ENCODE measurements at places on chromosomes 1 and 21.
A peak's percentile ranks its signal among the peaks of the same experiment; 100 is the strongest.

DNA sequence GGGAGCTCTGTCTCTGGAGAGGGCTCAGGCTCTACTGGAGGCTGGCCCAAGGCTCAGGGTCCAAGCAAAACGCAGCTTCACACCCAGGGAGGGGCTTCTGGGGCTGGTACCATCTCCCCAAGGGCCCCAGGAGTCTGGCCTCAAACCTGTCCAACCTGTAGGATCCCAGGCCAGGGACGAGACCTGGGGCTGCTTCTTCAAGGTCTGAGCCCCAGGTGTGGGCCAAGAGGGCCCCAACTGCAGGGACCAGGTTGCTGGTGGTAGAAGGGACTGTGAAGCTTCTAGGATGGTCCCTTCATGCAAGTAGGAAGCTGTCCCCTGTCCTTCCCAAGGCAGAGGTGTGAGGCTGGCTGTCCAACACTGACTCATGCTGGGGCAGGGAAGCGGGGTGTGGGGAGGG is 7.8 kb upstream of the MMEL1 start:
- DNase-seq, result no peak

GRCh38 chr1:36285443-36286101 is 20.6 kb upstream of the SH3D21 start:
- DNase-seq, result peak; percentile 29

- DNase-seq, result no peak
Observed at GRCh38 chr21:26769613-26770188, 75.5 kb downstream of the ADAMTS1 start.

DNA sequence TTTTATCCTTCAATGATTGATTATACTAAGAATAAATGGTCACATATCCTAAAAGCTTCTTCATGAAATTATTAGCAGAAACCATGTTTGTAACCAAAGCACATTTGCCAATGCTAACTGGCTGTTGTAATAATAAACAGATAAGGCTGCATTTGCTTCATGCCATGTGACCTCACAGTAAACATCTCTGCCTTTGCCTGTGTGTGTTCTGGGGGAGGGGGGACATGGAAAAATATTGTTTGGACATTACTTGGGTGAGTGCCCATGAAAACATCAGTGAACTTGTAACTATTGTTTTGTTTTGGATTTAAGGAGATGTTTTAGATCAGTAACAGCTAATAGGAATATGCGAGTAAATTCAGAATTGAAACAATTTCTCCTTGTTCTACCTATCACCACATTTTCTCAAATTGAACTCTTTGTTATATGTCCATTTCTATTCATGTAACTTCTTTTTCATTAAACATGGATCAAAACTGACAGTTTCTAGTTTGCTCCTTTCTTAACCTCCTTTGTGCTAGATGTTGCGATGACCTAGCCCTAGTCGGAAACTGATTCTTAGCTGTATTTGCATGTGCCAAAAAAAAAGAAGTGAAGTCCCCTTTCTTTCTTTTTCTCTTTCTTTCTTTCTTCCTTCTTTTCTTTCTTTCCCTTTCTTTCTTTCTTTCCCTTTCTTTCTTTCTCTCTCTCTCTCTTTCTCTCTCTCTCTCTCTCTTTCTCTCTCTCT is 45.1 kb downstream of the MAP3K7CL start:
- DNase-seq, result no peak

GRCh38 chr1:2226525-2227345 is 1.4 kb upstream of the SKI start:
- no peak for DNase-seq

- DNase-seq, result peak; percentile 91
Observed at GRCh38 chr1:50332941-50333594, 90.2 kb downstream of the DMRTA2 start.

- no peak for DNase-seq
Observed at GRCh38 chr1:237702161-237702560, 188.6 kb downstream of the ZP4 start.

DNA sequence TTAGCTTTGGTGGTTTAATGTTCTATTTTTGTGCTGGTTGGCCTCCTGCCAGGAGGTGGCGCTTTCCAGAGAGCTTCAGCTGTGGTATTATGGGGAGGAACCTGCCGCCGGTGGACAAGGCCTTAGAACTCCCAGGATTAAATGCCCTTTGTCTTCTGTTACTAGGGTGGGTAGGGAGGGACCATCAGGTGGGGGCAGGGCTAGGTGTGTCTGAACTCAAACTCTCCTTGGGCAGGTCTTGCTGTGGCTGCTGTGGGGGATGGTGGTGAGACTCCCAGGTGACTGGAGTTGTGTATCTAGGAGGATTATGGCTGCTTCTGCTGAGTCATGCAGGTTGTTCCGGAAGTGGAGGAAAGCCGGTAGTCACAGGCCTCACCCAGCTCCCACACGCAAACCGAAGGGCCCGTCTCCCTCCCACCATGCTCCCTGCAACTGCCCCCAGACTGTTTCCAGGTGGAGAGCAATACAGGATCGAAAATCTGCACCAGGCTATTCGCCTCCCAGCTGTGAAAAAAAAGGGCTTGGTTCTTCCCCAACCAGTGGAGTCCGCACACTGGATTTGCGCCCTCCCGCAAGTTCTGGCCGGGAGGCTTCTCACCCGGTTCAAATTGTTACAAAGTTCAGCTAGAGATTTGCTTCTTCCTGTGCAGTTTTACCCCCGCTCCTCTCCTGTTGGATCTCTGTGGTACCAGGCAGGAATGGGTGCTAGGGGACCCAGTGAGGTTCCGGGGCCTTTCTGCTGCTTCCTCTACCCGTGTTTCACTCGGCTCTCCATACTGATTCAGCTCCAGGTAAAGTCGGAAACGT is 220.5 kb downstream of the CENPF start:
- DNase-seq, result peak; percentile 21

All from glutamatergic neuron (in vitro differentiated cells).